Activated naive CD4-positive, alpha-beta T cell treated with Interleukin-2 at 50 U/mL for 16 hours (primary cell): ENCODE measurements at places on chromosomes 1 and 21.
A peak's percentile ranks its signal among the peaks of the same experiment; 100 is the strongest.

DNA sequence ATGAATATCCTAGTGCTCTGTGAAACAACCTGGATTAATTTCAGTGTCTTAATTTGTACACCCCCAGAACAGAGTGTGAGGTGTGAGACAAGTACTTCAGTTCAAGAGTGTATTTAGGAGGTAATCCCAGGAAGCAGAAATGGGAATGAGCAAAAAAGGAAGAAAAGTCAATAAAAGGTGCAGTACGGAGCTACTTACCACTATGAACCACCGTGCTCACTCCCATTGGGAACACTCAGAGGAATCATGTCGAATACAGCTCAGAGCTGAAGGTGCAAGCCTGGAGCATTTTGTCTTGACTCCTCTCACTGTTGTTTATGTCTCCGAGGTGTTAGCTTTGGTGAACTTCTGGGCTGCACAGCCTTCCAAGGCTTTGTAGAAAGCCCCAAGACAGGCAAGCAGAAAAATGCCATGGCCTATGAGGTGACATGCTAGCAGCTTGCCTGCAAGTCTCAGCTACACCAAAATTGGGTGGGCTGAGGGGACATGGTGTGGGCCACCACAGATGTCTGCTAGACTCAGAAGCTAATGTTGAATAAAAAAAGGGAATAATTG is 7.4 kb upstream of the SVBP start:
- no peak for DNase-seq

GRCh38 chr1:193451001-193451400 is 264.6 kb upstream of the B3GALT2 start:
- no peak for DNase-seq

GRCh38 chr1:192489748-192490147 is 85.8 kb upstream of the RGS1 start:
- peak; percentile 10 for DNase-seq

- DNase-seq: peak; percentile 95
These were observed at the start of gene SMAP2 for GRCh38 chr1:40373323-40374283. Gene SMAP2, plus strand, starts transcription at chr1:40373727. Its CDS starts 394 bp downstream, at chr1:40374121.

DNA sequence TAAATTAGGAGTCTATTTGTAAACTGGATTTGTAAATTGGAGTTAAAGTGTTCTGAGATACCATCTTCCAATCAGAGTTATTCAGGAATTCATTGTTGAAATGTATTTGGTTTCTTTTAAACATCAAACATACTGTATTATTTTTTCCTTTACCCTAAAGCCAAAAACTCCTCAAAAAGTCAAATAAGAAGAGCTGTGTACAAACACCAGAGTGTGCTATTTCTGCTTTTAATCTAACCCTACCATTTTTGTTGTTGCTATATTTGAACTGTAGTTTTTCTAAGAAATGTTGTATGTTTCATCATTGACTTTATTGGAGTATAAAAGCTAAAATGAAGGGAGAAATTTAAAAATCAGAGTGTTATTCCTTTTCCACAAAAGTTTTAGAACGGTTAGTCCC is 35.8 kb downstream of the SLC30A7 start:
- DNase-seq: no peak

DNA sequence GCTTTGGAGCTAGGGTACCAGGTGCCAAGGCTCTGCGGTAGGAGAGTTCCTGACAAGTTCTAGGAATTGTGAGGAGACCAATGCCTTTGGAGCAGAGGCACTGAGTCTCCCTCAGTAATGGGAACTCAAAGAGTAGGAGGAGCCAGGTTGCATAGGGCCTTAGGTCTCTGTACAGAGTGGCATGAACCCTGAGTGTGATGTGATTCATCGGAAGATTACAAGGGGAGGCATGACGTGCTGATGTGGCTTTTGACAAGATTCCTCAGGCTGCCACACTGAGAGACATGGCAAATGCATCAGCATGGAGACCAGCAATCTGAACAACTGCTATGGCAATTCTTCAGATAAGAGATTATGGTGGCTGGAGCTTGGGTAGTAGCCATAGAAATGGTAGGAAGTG is 94.6 kb upstream of the SLC44A3 start:
- no peak for DNase-seq

DNA sequence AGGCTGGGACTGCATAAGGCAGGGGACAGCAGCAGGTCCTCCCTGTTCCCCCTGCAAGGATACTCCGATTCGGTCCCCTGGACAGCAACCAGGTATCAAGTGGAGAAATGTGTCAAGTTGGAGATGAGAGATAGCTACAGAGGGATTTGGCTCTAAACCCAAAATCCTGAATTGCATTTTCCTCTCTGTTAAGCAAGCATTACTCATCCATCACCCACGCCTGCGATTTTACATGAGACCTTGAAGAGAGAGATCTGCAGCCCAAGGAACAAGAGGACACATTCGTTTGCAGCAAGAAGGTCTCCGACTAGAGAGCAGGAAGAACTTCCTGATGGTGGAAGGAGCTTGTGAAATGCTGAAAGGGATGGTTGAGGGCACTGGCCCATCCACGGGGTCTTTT is 21.9 kb downstream of the SYT2 start:
- DNase-seq: no peak

DNA sequence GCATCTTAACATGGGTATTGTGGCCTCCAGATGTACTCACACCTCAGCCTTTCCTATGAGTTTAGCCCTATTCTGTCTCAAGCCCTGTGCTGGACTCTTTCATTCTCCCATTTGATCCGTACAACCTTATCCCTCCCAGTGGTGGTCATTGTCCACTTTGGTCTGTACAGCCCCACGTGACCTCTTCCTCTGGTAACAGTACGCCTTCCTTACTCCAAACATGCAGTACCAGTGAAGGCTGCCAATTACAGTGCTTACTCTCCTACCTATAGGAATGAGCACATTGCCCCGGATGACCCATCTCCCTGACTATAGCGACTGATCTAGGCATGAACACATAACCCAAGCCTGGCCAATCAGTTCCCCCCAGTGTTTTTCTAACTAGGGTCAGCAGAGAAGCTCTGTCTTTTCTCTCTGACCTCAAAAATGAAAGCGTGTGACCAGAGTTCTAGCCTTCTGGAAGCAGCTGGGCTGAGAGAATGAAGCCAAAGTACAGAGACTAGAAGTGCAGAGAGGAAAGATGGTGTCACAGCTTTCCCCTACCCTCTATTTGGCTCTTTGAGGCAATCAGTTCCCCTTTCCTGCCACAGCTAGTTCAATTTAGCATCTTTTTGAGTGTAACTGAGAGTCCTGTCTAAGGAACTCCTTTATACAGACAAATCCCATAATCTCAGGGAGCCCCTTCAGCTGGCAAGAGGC is 9.9 kb upstream of the QSOX1 start:
- no peak for DNase-seq

GRCh38 chr1:111176678-111177077 is 23.8 kb downstream of the DENND2D start:
- DNase-seq: no peak

- DNase-seq: no peak
These were observed 3.5 kb upstream of the CLDN19 start for GRCh38 chr1:42743317-42744147.

GRCh38 chr1:14037101-14037847 is 337.3 kb downstream of the PRDM2 start:
- DNase-seq: no peak

GRCh38 chr1:32981003-32981901 is 16.6 kb upstream of the RNF19B start:
- peak; percentile 64 for DNase-seq

DNA sequence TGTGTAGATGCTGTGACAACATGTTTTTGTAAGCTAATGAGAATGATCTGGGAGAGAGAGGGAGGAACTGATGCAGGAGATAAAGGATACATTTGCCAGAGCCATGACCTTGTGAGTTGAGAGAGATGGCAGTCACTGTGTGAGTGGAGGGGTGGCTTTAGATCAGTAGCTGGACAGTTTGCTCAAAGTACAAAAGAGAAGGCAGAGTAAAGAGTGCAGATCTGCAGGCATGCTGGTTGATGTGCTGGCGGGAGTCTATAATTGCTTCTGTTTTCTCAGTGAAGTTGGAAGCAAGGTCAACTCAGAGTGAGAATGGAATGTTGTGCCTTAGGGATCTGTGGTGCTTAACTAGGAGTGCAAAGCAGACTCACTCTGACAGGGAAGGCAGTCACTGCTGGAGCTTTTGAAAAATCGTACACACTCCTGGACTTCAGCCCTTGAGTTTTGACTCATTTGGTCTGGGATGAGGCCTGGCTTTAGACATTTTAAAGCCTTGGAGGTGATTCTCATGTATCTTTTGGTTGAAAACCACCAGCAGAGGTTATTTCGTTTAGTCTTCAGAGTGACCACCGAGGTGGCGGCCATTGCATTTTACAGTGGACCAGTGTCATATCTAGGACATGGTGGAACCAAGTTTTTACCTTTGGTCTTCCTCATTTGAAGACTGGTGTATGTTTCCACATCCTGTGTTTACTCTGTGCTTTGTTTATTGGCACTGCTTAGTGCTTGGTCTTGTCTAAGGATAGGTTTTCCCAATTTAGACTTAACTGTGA is 49.6 kb downstream of the MTR start:
- no peak for DNase-seq

DNA sequence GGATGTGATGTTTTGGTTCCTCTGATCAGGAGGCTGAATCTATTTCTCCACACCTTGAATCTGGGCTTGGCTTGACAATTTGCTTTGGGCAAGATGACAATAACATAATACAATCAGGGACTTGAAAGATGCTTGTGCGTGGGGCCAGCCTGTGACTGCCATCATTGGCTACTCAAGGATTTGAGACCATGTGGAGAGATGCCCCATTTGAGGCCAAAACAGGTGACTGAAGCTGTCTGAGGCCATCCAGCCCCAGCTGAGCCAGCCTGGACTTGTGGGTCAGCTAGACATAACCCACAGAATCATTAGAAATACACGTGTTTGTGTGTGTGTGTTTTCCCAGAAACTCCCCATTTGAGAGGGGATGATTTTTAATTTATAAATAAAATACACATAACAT is 421.5 kb downstream of the PTPRU start:
- DNase-seq: no peak

GRCh38 chr1:17520473-17521319 is 18.8 kb upstream of the ARHGEF10L start:
- no peak for DNase-seq

DNA sequence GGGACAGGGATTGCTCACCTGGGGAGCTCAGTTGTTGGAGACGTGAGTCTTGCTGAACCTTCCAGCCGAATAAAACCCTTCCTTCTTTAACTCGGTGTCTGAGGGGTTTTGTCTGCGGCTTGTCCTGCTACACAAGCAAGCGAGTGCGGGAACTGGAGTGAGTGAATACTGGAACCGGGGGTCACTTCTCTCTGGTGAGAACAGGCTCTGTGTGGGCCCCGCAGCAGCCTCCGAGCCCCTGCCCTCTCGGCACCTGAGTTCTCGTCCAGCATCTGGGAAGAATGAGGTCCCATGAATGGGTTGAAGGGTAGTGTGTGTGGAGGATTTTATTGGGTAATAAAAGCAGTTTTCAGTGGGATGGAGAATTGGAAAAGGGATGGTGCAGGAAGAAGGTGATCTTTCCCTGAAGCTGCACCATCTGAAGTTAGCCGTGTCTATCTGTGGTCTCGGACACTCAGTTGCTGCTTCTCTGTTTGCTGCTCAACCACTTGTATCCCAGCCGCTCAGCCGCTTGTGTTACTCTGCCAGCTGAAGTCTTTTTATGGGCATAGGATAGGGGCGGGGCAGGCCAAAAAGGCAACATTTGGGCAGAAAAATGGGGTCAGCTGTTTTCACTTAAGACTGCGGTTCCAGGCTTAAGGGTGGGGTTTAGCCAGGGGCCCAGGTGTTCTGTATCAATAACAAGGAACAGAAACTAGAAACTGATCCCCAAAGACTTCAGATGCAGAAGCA is 450.6 kb upstream of the CAMK1G start:
- no peak for DNase-seq

- DNase-seq: no peak
These were observed 21.8 kb downstream of the RSPH1 start for GRCh38 chr21:42474043-42474831.

- DNase-seq: no peak
These were observed 9.1 kb downstream of the NHLH1 start for GRCh38 chr1:160375788-160376524.

DNA sequence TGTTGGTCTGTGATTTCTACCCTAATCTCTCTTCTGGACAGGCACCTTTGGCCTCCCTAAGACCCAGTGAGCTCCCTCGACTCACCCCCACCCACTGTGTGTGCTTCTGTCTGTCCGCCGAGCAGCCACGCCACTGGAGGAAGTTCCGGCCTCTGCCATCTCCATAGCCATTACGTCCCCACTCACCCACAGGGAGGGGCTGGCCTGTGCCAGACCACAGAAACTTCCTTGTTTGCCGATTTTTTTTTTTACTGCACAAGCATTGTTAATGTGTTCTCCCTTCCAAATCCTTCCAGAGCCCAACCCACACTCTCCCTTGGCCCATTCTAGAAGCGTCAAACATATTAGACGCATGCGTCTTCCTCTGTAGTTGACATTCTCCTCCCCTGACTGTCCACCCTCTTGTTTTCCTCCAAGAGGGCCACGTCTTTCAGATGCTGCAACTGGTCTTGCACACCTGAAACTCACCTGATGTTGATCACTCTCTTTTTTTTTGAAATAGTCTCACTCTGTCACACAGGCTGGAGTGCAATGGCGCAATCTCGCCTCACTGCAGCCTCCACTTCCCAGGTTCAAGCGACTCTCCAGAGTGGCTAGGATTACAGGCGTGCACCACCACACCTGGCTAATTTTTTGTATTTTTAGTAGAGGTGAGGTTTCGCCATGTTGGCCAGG is 72.3 kb downstream of the EVA1C start:
- DNase-seq: no peak

DNA sequence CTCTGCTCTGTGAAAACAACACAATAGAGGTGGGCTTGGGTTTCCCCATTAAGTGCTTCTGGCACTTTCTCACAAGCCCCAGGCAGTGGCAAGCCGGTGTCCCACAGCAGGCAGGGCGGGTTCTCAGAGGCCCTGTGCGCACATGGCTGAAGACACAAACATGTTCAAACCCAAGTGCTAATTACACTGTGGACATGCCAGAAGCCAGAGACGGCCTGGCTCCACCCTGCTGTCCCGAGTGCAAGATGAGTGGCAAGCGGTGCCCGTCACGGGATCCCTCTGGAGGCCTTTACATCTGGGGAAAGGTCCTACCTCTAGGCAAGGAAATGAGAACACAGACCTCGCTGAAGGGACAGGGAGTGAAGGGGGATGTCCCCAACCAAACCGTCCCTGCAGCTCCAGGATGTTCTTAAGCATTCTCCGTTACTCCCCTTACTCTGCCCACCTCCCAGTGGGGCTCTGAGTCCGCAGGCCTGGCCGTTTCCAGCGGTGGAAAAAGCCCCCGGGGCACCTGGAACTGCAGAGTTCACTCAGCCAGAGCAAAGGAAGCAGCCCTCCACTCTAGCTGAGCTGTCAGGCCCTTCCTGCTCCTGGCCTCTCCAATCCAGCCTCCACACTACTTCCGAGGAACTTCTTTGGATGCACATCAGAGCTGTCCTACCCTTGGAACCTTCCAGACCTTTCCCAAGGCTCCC is 57.4 kb downstream of the SLC66A1 start:
- DNase-seq: no peak

DNA sequence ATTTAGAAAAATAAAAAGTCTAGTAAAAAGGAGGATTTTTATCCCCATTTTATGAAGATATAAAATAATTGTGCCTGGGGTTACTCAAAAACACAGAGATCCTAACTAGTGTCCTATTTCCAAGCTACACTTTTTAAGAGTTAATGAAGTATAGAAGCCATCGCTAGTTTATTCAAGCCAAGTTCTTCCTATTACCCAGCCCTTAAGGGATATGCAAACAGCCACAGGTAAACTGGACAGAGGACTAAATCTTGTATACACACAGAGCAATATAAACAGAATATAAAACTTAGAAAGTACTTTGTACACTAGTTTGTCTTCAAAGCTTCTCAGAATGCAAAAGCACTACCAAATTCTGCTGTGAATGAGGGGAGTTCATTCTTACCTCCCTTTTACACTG is 111.1 kb downstream of the RERE start:
- DNase-seq: no peak

GRCh38 chr1:244226435-244226834 is 175.4 kb downstream of the ZBTB18 start:
- no peak for DNase-seq
